CD14-positive monocyte (primary cell): ENCODE measurements at places on chromosomes 5 and 9. TPM values are rescaled to one million over a fixed set of nuclear protein-coding genes. Genes with fewer than 3 reads are reported as not detected.

GRCh38 chr9:94866770-94867169 is 140.3 kb downstream of the AOPEP start:
- no peak for DNase-seq

GRCh38 chr5:125375143-125375542 is 628.7 kb upstream of the ZNF608 start:
- no peak for DNase-seq

- DNase-seq = no peak
These were observed 67.9 kb upstream of the LPAR1 start for GRCh38 chr9:111106202-111106601.

DNA sequence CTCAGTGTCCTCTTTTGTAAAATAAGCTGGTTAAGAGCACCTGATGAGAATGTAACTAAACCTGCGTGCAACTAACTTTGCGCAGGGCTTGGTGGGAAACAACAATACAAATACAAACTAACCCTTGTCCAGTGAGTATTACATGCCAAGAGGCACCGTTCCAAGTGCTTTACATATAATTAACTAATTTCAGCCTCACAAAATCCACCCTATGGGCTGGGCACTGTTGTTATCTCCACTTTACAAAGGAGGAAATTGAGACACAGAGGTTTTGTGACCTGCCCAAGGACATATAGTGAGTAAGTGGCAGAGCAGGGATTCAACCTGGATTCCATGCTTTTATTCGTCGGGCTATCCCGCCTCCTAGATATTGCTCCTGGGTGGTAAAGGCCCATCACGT is 26.2 kb upstream of the TNIP1 start:
- DNase-seq = no peak

- DNase-seq = peak; percentile 97
These were observed 32.9 kb upstream of the MAN2A1 start for GRCh38 chr5:109656829-109657228.

- DNase-seq = no peak
These were observed 229.5 kb upstream of the NMUR2 start for GRCh38 chr5:152634586-152634985.

GRCh38 chr5:134451936-134452505 is 40.3 kb upstream of the CDKN2AIPNL start:
- DNase-seq = no peak

DNA sequence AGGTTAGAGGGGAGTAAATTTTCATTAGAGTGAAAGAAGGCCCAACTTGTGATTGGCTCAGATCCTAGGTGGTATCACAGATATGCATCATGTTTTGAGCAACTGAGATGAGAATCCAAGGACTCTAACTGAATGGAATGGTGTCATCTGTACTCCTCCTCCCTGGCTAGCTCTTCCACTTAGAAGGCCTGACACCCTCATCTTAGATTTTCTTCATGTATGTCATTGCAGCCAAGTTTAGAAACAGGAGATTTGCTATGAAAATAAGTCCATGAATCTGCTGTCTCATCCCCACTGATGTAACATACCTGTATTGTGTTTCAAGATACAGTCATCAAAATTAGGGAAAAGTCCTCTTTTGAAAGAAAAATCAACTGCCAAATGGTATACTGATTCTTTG is 54.4 kb downstream of the ITGA1 start:
- no peak for DNase-seq

- no peak for DNase-seq
These were observed 81.9 kb downstream of the MED27 start for GRCh38 chr9:131997779-131998178.

- DNase-seq = no peak
These were observed 81.3 kb downstream of the OSTF1 start for GRCh38 chr9:75169623-75170022.

DNA sequence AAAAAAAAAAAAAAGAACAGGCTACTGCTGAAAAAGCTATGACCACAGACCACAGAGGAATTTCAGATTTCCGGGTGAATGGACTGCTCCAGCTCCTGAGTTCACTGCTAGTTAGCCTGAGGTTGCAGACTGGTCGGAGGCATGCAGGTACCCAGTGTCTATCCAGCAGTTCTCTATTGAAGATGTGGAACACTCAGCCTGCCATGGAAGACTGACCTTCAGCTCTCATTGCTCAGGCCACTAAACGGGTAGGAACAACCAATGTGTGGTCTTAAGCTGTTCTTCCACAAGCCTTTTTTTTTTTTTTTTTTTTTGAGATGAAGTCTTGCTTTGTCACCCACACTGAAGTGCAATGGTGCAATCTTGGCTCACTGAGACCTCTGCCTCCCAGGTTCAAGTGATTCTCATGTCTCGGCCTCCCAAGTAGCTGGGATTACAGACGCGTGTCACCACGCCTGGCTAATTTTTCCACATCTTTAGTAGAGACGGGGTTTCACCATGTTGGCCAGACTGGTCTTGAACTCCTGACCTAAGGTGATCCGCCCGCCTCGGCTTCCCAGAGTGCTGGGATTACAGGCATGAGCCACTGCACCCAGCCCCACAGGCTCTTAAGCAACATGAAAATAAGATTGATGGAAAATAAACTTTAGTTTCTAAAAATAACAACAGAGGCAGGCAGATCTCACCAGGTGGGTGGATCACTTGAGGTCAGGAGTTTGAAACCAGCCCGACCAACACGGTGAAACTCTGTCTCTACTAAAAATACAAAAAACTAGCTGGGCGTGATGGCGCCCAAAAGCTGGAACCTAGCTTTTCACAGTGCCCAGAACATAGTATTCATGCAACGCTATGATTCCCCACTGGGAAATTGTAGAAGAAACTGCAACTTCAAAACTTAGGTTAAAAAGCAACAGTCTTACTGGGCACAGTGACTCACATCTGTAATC is 20.0 kb upstream of the NPM1 start:
- DNase-seq = no peak

DNA sequence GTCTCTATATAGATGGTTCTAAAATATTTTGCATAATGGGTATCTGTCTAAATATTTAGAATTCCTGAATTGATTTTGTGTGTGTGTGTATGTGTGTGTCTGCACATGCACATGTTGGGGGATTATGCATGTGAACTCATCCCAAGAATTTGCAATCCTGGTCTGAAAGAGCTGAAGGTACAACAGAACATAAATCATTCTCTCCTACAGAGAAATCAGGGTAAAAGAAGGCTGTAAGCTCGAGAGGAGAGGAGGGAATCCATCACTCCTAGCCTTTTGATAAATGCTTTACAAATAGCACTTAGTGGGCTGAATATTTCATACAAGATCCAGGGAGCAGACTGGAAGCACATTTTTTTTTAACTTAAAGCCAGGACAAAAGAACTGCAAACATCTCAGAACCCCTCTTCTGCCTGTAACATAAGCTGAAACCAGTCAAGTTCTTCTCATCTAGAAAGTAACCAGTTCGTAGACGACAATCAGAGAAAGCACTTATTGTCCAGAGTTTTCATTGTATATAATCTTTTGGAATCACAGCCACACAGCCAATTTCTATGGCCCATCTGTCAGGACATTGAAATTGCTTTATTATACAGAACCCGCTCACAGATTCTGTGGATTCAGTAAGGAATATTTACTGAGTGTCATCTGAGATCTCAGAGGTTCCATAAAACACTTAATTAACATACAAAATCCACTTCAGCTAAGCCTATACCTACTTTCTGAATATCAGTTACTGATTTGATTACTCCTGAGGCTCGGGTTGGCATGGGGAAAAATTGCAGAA is 541.4 kb upstream of the ZNF462 start:
- no peak for DNase-seq

- no peak for DNase-seq
These were observed 94.3 kb downstream of the ARSB start for GRCh38 chr5:78890667-78891379.

DNA sequence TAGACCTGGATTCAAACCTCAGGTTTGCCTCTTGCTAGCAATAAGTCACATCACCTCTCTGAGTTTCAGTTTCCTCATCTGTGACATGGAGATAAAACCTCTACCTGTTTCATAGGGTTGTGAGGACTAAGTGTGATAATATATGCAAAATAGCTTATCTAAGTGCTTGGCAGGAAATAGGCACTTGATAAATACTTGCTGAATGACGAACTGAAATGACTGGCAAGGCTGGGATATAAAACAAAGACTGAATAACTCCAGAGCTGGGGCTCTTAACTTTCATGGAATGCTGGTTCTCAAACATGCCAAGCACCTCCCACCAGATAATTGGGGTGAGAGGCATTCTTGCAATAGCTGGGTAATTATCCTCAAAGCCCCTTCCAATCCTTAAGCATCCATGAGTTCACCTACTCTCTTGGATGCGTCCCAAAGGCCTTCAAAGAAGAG is 87.6 kb downstream of the ADRB2 start:
- DNase-seq = no peak

GRCh38 chr9:91067306-91067860 is 265.8 kb downstream of the SYK start:
- no peak for DNase-seq

DNA sequence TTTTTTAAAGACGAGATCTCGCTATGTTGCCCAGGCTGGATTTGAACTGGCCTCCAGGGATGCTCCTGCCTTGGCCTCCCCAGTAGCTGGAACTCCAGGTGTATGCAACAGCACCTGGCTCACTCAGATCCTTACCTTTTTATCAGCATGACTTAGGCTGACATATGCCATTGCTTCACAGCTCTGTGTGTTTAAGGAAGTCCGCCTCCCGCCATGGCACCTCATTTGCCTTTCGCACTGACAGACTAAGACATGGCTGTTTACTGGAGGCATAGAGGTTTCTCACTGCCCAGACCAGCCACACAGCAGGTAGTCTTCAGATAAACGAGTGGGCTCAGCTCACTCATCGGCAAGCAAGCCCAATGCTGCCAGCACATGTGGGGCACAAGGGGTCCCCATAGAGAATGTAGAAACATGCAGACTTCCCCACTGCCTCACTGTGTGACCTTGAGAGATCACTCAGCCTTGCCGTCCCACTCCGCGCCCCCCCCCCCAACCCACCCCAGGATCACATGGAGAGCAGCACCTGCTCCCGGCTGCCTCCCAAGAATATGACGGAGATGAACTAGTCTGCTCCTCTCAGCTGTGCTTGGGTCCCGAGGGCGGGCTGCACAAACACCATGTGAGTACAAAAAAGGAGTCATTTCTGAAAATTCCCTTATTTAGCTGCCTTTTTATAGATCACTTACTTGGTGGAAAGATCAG is 62.8 kb downstream of the DCP2 start:
- no peak for DNase-seq

DNA sequence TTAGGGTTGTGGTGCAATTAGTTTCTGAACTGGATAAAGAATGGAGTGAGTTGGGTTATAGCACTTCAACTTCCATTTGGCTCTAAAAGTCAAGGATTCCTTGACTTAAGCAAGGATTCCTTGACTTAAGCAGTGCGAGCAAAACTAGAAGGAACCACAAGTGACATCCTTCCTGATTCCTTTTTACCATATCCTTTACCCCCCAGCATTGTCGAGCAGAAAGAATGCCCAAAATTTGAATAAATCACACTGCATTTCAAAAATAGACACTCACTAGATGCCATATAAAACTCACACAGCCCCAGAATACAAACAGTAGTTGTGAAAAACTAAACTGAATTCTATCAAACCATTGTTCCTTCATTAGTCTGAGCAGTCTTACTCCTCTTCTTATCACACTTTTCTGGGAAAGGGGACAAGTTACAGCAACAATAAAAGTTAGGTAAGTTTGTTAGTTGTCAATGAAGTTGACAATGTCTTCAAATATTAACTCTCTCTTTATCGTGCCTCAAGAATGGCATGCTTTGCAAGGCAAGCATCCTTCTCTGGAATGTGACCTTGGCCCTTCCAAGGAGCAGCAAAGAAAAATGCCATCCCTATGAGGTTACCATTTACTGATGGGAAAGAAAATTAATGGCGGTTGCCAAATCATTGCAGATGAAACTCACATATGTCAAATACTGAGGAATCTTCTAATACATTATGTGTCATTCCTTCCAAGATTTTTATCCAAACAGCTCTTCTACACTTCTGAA is 273.3 kb upstream of the ANKRD55 start:
- DNase-seq = no peak

DNA sequence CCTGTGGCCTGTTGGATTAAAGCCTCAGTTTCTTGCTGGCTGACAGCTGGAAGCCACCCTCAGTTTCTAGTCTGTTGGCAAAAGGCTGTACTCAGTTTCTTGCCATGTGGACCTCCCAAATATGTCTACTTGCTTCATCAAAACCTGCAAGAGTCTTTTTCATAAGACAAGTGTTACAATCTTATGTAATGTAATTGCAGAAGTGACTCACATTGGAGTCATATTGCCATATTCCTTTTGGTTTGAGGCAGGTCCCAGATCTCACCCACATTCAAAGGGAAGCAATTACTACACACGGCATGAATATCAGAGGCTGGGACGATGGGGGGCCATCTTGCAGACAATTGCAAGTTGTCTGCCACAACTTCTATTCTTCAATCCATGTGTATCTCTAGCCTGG is 286.7 kb upstream of the IL12B start:
- no peak for DNase-seq

DNA sequence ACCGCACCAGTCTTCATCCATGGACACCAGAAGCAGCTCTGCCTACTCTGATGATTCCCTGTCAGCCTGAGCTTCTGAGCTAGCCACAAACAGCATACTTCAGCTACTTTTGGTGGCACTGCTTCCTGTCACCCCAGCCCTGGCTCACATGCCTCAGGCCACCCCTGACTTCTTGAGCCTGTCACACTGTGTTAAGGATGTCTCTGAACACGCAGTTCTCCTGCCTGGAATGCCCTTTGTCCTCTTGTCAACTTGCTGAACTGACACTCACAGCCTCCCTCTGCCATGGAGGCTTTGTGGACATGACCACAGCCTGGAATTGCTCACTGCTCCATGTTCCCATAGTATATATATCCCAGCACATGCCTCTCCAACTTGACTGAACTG is 7.2 kb downstream of the MACROH2A1 start:
- no peak for DNase-seq

DNA sequence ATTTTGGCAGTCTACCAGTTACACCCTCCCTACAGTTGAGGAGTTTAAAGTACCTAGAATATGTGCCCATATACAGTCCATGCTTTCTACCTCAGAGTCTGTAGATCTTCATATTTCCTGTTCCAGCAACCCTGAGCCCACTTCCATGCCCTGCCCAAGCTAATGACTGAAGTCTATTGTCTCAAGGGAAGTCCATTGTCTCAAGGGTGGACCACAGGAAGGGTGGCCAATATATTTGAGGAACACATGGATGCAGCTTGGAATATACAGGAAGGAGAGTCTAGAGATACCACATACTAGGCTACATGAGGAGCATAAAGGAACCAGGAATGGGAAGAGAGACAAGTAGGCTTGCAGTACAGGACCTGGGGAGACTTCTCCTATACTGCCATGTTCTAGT is 274.4 kb downstream of the FER start:
- no peak for DNase-seq

GRCh38 chr5:159324102-159324755 is 6.1 kb downstream of the IL12B start:
- no peak for DNase-seq

Gene CORO2A
- 2.1 TPM for polyA plus RNA-seq

Gene IFNB1
- not detected for polyA plus RNA-seq

Gene PPP3R2
- polyA plus RNA-seq = not detected in 2 replicates

Gene TRIM41
- polyA plus RNA-seq = 19.4 and 26.4 TPM in 2 replicates

Gene UBE2QL1
- polyA plus RNA-seq = not detected

Gene SOWAHA
- not detected in 2 replicates for polyA plus RNA-seq
